ENCODE measurements at places on chromosomes 1 and 21.

- DNase-seq, result no peak
Measured at GRCh38 chr1:38670544-38671122, 188.9 kb downstream of the RRAGC start.

- DNase-seq, result no peak
Measured at GRCh38 chr1:210850556-210850955, 283.4 kb downstream of the KCNH1 start.

DNA sequence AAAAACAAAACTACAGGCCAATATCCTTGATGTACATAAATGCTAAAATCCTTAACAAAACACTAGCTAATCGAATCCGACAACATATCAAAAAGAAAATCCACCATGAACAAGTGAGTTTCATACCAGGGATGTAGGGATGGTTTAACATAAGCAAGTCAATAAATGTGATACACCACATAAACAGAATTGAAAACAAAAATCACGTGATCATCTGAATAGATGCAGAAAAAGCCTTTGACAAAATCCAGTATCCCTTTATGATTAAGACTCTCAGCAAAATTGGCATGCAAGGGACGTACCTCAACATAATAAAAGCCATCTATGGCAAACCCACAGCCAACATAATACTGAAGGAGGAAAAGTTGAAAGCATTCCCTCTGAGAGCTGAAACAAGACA, 466.1 kb downstream of the BRINP3 start:
- DNase-seq, result no peak

GRCh38 chr1:46152016-46152415, 19.6 kb upstream of the PIK3R3 start:
- no peak for DNase-seq

- DNase-seq, result no peak
Measured at GRCh38 chr1:23478896-23479665, 4.9 kb downstream of the ASAP3 start.

- DNase-seq, result no peak
Measured at GRCh38 chr1:31936981-31937299, 1.2 kb downstream of the PTP4A2 start.

DNA sequence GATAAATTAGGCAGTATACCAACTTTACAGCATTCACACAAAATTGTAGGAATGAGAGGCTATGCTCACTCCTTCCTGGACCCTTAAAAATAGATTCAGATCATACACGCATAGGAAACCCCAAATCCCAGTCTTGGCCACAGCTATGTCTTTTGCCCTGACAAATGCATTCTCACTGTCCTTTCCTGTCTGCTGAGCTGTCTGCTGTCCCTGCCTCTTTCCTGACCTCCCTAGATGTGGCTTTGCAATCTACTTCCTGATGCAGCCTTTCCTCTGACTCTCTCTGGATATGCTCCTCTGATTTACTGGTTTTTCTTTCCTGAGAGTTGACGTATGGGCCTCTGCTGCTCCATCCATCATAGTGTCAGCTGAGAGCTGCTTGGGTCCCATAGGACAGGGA, 59.8 kb upstream of the SLC35F3 start:
- no peak for DNase-seq

- DNase-seq, result no peak
Measured at GRCh38 chr1:49163031-49163430, 386.3 kb upstream of the BEND5 start.

DNA sequence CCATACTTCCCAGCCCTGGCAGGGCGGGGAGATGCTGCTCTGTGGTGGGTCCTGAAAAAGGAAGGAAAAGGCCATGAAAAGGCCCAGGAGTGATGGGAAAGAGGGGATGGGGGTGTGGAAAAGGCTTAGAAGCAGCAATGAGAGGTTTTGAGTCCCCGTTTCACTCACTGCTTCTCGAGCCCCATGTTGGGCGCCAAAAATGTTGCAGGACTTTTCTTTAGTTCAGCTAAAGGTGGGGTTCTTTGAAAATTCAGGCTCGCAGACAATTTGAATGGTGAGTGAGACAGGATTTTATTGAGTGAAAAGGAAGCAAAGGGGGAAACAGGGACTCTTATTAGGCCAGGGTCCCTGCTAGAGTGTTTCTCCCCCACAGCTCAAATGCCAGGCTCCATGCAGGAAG, 93.1 kb downstream of the MRPS6 start:
- no peak for DNase-seq

GRCh38 chr1:201254625-201255478, 28.5 kb upstream of the PKP1 start:
- DNase-seq, result peak; percentile 65

GRCh38 chr1:168187177-168187576, 8.4 kb downstream of the TIPRL start:
- no peak for DNase-seq

- no peak for DNase-seq
Measured at GRCh38 chr21:26140164-26140579, 30.4 kb downstream of the APP start.

GRCh38 chr1:73943270-73943669, 254.7 kb downstream of the LRRIQ3 start:
- DNase-seq, result no peak

- DNase-seq, result no peak
Measured at GRCh38 chr21:38417726-38418125, 80.6 kb downstream of the ERG start.

GRCh38 chr1:190001187-190001586, 476.5 kb downstream of the BRINP3 start:
- DNase-seq, result no peak

GRCh38 chr1:20717452-20718342, at the start of gene KIF17:
KIF17 (minus strand) TSS chr1:20718007; CDS start chr1:20717706, 301 bp downstream.
- peak; percentile 72 for DNase-seq

- DNase-seq, result no peak
Measured at GRCh38 chr1:245483247-245483646, 328.5 kb downstream of the KIF26B start.
